ENCODE measurements at places on chromosomes 7 and 10.

DNA sequence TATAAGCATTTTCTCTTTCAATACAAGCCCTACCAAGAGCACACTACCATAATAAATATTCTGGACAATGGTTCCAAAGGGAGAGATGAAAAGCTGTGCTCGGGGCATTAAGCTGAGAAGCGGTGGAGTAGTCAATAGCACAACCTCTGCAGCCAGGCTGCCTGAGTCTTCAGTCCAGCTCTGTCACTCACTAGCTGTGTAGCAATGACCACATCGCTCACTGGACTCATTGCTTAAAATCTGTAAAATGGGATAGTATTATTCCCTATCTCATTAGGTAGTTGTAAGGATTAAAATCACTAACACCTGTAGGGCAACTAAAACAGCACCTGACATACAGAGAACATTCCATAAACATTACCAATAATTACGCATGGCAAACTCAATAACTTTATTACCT lies 199.9 kb upstream of the KLF14 start:
- ATAC-seq, result no peak

GRCh38 chr10:2760736-2761135 lies 306.6 kb upstream of the PFKP start:
- ATAC-seq, result no peak

DNA sequence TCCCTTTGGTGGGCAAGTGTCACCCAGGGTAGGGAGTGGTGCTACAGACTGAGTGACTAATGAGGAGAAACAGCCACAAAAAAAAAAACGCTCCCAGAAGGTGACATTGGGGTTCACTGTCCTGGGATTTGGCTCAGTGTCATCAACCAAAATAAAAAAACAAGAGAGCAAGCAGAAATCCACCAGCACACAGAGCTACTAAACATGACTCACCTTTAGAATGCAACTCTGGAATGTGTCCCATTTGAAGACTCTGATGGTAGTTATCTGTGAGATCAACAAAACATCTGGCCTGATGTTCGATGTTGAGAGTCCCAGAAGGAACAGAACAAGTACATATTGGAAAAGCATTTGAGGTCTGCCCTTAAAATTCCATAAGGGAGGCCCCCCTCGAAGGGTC lies 200.3 kb upstream of the LYZL2 start:
- no peak for ATAC-seq

DNA sequence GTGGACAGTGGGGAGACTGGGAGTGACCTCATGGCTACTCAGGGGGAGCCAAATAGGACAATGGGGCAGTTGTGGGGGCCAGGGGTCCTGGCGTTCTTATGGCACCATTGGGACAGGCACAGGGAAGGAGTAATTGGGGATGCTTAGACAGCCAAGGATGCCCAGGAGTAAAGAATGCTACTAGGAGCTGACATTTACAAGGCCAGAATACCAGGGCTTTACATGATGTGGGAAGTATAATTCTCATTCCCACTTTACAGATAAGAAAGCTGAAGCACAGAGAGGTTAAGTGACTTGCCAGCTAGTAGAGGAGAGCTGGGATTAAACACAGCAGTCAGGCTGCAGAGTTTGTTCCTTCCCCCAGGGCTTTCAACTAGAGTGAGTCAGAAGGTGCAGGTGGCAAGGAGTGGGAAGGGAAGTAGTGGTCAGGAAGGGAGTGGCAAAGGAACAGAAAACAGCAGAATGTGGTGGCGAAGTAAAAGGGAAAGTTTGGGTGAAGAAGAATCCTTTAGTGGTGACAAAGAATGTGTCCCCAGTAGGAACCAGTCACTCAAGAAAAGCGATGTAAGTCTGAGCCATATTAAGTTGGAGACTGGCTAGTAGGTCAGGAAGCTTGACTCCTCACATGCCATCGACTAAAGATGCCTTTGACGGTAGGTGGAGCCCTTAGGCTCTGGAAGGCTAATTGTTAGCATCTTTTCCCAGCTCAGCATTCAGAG lies 32.8 kb downstream of the CPVL start:
- peak; percentile 75 for ATAC-seq

GRCh38 chr10:58319599-58319998 lies 15.2 kb upstream of the UBE2D1 start:
- no peak for ATAC-seq

GRCh38 chr10:2020836-2021235 lies 283.5 kb upstream of the ADARB2 start:
- ATAC-seq, result no peak

- ATAC-seq, result no peak
Observed at GRCh38 chr7:19491371-19491770, 217.5 kb downstream of the POLR1F start.

DNA sequence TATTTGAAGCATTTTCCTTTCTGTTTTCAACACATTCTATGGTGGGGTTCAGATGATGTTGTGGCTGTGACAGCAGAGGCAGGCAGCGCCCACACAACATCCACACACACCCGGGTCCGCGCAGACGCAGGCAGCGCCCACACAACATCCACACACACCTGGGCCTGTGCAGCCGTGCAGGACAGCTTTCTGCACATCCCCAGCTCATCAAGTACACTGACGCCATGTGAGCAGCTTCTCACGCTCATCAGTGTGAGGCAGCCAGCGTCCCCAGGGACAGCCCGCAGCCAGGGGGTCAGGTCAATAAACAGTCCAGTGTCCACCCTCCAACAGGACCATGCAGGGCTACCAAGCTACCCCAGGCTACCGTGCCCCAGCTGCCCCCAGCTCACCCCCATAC lies 272.8 kb upstream of the TCERG1L start:
- ATAC-seq, result no peak

- no peak for ATAC-seq
Observed at GRCh38 chr7:43141091-43141490, 28.6 kb downstream of the HECW1 start.

DNA sequence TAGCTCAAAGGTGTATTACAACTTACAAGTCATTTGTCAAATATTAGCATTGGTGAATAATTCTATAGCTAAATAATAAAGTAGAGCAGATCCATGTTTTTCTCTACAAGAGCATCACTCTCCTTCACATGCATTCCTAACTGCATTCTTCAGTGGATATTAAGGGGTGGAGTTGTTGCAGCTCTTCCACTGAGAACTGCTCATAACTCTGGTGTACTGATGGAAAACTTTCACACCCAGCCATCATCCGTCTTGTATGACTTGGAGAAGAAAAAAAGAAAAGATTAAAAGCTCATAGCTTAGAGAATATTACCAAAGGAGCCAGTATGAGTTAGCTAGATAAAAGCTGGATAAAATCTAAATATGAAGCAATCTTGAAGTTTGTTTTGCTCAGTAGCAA lies 10.2 kb upstream of the FAM13C start:
- peak; percentile 82 for ATAC-seq

- ATAC-seq, result no peak
Observed at GRCh38 chr7:121167971-121168370, 160.8 kb upstream of the WNT16 start.

- no peak for ATAC-seq
Observed at GRCh38 chr10:101545898-101546297, 42.2 kb downstream of the POLL start.

- ATAC-seq, result no peak
Observed at GRCh38 chr10:118961436-118961835, 68.1 kb upstream of the NANOS1 start.

DNA sequence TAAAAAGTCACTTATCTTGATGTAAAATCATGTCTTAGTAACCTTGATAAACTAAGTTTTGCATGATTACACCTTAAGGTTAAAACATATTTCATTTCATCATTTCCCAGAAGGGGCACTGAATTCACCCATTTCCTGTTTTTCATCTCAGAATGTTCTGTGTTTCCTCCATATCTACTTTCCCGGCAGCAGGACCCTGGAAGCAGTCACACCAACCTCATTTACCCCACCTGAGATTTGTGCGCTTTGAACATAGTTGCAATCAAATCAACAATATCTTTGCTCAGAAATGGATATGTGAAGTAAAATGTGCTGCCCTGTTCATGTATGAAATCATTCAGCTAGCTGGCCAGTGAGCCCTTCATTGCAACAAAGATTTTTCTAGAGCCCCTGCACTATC lies 46.8 kb downstream of the IKZF1 start:
- no peak for ATAC-seq

GRCh38 chr10:48941427-48942075 lies 1.9 kb upstream of the LRRC18 start:
- ATAC-seq, result no peak

DNA sequence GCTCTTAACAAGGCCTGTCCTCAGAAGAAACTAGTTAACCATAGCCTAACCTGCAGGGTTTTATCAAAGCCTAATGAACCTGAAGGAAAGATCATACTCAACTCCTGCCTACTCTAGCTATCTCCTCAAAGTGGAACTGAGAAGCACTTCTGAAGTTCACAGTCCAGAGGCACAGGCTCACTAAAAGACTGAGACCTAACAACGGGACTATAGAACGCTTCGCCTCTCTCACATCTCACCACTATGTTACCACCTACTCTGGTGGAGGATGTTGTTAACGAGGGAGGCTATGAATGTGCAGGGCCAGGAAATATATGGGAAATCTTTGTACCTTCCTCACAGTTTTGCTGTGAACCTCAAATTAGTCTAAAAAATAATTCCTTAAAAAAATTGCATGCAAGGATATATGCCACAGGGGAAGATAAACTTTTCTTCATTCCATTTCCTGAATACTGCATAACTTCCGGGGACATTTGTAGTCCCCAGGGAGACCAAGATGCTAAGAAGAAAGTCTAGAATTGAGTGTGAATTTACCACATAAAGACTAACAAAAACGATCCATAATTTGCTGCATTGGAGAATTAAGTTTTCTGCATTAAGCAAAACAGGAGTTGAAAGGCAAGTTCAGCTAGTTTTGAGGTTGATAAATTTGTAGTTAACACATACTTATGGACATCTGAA lies 21.6 kb downstream of the LIPJ start:
- no peak for ATAC-seq

- no peak for ATAC-seq
Observed at GRCh38 chr10:48491392-48492139, 113.3 kb downstream of the ARHGAP22 start.

- no peak for ATAC-seq
Observed at GRCh38 chr10:10804061-10804460, 213.6 kb upstream of the CELF2 start.

GRCh38 chr7:111561654-111561903 lies 713 bp downstream of the IMMP2L start:
- ATAC-seq, result peak; percentile 22

DNA sequence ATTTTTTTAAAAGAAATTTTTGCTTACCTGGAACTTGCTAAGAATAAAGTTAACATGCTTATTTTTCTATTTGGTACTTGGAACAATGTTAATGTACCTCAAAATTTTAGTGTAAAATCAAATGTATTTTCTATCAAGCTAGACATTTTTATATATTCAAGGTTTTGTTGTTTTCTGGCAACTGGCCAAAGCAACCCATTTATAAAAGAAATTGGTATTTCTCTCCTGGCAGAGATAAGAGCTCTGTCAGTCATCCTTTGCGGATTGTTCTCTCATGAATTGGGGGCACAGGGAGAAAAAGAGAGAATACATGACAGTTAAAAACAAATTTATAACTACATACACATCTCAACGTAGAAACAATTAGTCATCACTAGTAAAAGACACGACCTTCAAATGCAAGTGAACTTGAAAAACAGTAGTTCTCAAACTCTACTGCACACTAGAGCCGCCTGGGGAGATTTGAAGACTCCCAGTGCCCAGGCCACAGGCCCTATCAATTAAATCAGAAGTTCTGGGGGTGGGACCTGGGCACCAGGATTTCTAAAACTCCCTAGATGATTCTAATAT lies 152.4 kb upstream of the LAMB4 start:
- peak; percentile 28 for ATAC-seq

All from SK-N-SH treated with all-trans-retinoic acid at 6 μM for 48 hours (cell line).